ENCODE measurements at places on chromosomes 2 and 18.

- DNase-seq = no peak
Observed at GRCh38 chr2:41482659-41483058, 565.2 kb upstream of the PKDCC start.

- DNase-seq = no peak
Observed at GRCh38 chr2:152167065-152167464, 8.5 kb downstream of the STAM2 start.

DNA sequence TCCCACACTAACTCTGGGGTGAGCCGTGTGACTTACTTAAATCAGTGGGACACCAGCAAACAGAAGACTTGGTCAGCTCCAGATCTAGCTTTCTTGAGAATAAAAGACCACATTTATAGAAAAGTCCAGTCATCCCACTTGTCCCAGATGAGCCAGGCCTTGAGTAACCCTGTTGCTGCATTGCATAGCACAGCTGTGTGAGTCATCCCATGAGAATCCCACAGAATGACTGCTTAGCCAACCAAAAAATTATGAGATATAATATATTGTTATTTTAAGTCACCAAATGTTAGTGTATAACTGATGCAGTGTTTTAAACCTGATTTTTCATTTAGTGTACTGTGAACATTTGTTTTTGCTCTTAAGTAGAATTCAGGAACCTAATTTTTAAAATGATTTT, 94.2 kb upstream of the FSHR start:
- DNase-seq = no peak

- DNase-seq = no peak
Observed at GRCh38 chr18:52694804-52695203, 354.8 kb downstream of the DCC start.

GRCh38 chr2:63814114-63814513, 27.6 kb upstream of the UGP2 start:
- DNase-seq = no peak

GRCh38 chr2:109378682-109379081, 235.1 kb downstream of the SEPTIN10 start:
- no peak for DNase-seq

DNA sequence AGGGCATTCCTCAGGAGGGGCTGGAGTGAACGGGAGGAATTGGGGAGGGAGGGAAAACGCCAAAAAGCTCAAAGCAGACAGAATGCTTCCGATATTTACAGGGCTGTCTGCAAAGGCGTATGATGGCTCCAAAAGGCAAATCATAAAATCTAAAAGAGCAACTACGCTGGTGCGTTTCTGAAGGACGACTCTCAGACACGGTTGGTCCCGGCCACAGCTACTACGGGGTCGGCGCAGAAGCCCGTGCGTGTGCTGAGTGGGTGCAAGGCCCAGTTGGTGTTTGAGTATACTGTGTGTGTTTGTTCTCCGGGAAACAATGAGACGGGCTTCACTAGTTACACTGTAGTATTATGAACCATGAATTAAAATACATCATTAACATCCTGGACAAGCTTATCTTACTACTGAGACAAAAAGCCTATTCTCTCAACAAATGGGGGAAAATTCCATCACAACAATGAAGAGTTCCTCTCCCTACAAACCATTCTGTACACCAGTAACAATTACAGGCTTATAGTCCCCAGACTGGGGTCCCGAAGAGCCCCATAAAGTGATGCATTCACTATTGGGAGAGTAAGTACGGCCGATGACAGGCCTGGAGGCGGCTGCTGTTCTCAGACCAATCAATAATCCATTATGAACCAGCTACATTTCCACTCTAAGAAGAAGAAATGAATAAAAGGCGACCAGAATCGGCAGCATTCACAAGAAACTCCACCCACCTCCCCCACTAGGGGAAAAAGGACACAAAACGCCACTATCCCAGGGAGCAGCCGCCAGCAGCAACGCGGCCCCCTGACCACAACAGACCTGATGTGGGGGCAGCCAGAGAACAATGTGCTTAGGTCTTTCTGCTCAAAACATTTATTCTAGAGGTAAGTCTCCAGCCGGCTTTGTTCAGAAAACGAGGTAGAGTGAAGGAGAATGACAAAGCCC, 43.4 kb downstream of the ZNF516 start:
- no peak for DNase-seq

- DNase-seq = no peak
Observed at GRCh38 chr2:23027396-23027795, 357.6 kb upstream of the KLHL29 start.

GRCh38 chr2:168217920-168218319, 29.5 kb downstream of the STK39 start:
- no peak for DNase-seq

DNA sequence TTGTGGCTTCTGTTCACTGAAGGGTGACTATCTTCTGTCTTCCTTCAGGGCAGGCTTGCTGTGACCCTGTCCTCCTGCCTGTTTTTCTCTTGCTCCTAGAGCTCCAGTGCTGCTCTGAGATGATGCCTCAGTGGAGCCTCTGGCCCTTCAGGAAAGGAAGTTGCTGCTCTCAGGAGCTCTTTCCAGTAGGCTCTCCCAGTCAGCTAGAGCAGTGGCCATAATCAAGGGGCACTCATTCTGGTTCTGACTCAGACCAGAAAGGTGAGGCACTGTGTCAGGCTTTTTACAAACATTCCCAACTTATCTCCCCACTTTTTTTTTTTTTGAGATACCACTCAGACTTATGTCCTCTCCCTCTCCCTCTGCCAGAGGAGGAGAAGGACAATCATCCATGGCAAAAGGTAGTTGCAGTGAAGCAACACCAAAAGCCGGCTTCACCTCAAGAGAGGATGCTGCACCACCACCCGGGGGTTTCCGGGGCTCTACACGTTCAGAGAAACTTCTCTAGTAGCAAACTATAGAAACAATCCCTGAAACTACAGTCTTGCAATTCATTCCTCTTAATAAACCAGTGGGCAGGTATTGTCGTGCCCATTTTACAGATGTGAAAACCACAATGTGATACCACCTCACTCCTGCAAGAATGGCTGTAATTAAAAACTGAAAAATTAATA, 115.4 kb downstream of the ACTR3 start:
- no peak for DNase-seq

DNA sequence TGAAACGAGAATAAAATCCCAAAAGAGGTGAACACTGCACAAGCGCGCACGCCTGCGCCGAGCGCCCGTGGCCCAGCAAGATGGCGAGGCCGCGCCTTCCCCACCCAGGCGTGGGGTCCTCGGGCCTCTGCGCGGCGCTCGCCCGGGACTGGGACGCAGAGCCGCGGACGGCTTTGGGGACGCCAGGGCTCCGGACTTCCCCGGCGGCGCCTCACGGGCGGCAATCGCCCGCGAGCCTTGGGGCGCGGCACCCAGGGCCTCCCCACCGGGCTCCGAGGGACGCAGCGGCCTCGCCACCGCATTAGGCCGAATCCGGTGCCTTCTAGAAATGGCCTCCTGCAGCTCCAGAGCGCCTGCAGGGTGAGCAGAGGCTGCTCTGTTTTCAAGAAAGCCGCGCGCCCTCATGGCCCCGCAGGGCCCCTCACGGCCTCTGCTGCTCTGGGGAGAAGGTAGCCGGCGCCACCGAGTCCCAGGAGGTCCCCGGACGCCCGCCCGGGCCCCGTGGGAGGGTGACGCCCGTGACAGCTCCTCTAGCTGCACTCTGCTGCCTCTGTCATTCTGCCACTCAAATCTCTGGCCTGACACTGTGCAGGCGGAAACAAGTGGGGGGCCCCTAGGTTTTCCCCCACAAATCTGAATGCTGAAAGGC, 35.9 kb upstream of the POMC start:
- no peak for DNase-seq

GRCh38 chr2:176873403-176873802, 339.2 kb upstream of the HNRNPA3 start:
- no peak for DNase-seq

DNA sequence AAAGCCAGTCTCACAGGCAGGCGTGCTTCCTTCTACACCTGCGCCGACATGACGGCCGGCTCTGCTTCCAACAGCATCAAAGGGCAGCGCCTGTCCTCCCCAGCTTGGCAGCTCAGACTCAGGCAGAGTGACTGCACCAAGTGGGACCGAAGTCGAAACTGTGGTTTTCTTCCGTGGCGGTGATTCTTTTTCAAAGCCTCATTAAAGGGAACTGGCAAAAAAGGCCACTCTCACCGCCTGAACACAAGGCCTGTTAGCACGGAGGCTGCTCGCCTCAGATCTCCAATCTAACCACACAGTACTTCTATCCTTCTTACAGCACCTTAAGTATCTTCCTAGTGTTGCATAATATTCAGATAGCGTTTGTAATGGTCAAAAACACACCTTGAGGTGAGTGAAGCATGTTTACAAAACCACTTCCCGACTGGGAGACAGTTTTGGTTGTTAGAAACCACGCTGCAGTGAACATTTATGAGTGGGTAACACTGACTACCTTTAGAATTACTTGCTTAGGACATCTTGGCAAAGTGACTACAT, 236.4 kb downstream of the HDAC4 start:
- DNase-seq = no peak

- no peak for DNase-seq
Observed at GRCh38 chr18:25147877-25148488, 204.0 kb downstream of the ZNF521 start.

Measured in stimulated activated CD8-positive, alpha-beta memory T cell treated with anti-CD3 and anti-CD28 coated beads, Interleukin-7, amount 100 ng/mL, for 24 hours (primary cell).